Stimulated activated CD4-positive, alpha-beta T cell treated with anti-CD3 and anti-CD28 coated beads, Interleukin-12 subunit alpha, Interleukin-12 subunit beta, amount 100 ng/mL, for 48 hours (primary cell): ENCODE measurements at places on chromosomes 2 and 18.

DNA sequence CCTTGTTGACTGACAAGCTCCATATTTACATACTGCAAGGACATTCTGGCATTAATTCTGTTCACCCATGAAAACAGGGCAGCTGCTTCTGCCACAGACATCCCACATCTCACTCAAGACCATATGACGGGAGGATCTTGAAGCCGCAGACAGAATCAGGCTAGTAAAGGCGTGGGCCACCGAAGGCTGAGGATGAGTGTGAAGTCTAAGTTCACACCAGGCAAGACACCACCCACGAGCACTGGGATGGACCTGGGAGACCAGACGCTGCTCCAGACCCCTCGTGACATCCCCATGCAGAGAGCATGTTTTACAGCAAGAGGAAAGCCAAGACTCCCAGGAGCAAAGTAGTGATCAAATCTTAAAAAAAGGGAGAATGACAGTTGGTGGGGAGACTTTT is 3.2 kb downstream of the FHL2 start:
- DNase-seq, result no peak

- DNase-seq, result no peak
Observed at GRCh38 chr2:96651793-96652192, 9.2 kb downstream of the FER1L5 start.

DNA sequence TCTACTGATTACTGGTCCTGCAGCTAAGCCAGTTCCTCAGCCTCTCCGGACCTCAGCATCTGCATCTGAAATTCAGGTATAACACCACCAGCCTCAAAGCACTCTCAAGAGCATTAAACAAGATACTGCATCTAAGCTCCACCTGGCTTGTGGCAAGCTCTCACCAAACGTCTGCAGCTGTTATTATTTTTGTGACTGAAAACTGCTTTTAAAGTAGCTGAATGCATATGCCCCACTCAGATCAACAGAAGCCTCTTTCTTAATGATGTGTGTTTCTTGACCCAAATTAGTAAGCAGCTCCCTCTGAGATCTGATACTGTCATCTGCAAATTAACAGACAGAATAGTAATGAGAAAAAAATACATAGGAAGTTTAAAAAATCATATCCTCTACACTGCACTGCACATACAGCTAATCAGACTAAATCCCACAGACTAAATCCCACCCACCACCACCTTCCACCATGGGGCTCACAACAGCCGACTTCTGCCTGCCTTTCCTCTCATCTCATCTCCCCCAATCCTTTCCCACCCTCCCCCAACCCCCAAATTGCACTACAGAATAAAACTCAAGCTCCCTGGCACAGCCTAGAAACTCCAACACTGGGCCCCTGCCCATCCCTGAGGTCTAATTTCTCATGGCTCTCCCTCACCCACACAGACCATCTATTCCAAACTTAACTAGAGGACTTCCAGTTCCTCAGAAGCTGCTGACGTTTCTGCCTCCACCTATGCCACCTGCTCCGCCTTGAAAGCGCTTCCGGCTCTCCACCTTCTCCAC is 52.9 kb downstream of the TMEM163 start:
- DNase-seq, result no peak

GRCh38 chr2:199744724-199745123 is 106.3 kb downstream of the FTCDNL1 start:
- no peak for DNase-seq

DNA sequence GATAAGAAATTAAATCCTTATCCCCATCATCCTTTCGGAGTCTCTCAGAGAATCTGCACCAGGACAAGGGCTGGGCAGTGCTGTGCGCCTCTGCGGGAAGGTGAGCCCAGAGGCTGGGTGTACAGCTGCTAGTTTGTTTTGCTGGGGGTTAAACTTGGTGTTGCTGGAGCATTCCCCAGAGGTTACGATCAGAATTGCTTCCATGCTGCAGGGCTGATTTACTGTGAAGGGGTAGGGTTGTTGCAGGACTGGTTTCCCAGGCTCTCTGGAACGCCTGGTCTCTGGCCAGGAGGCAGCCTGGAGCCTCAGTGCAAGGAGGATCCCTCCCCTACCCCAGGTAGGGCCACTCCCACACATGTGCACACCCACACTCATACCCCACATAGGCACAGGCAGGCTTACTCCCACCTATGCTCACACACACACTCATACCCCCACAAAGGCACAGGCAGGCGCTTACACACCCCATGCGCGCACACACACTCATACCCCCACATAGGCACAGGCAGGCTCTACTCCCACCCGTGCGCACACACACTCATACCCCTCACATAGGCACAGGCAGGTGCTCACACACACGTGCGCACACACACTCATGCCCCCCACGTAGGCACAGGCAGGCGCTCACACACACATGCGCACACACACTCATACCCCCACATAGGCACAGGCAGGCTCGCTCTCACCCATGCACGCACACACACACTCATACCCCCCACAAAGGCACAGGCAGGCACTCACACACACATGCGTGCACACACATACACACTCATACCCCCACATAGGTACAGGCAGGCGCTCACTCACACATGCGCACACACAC is 11.3 kb downstream of the CNNM4 start:
- DNase-seq, result no peak

DNA sequence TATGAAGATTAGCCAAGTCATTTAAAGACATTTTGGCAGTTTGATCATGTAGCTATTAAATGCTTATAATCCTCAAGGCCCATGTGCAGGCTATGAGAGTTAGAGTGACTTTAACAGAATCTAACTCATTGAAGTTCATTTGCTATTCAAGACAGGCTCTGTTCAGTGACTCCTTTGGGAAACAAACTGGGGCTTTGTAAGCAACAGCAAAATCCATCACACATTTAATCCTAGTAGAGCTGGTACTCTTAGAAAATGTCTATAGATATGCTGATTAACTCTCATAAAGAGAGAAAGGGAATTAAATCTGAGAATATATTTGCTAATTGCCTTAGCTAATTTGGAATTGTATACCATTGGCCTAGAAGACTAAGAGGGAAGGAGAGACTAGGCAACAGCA is 182.8 kb upstream of the SESTD1 start:
- no peak for DNase-seq

- DNase-seq, result no peak
Observed at GRCh38 chr2:84924173-84925106, 19.0 kb downstream of the TMSB10 start.

GRCh38 chr2:2464094-2464493 is 133.0 kb upstream of the MYT1L start:
- no peak for DNase-seq

DNA sequence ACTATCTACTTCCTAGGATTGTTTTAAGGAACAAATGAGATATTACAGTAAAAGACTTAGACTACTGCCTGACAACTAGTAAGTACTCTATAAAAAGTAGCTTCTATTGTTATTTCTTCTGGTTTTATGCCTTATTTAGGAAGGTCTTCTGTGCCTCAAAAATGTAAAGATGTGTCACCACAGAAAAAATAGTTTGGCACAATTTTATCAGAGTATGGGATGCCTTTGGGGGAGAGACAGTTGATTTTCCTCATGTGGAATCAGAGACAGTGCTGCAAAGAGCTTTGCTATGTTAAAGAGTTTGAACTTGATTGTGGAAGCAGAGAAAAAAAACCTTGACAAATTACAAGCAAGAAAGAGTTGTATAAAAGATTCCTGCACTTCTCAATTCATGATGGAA is 98.4 kb downstream of the EHBP1 start:
- no peak for DNase-seq

DNA sequence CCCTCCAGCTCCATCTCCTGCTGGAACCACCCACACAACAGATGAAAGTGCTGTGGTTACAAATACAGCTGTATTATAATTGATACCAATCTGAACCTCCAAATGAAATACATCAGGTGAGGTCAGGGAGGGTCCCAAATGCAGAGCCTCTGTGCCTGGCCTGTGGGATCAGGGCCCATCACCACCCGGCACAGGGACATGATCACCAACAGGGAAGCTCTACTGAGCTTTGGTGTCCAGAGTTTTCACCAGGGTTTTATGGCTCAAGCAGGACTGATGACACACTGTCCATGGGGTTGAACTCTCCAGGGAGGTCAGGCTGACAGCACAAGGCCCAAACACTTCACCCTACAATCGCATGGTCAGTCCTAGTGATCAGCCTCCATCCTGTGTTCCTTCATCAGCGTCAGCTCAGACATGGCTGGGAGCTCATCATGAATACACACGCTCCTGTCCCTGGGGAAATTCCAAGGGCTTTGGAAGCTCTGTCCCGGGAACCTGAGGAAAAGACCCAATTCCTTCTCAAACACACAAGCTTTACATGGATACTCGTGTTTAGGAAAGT is 3.9 kb upstream of the PXDN start:
- no peak for DNase-seq

DNA sequence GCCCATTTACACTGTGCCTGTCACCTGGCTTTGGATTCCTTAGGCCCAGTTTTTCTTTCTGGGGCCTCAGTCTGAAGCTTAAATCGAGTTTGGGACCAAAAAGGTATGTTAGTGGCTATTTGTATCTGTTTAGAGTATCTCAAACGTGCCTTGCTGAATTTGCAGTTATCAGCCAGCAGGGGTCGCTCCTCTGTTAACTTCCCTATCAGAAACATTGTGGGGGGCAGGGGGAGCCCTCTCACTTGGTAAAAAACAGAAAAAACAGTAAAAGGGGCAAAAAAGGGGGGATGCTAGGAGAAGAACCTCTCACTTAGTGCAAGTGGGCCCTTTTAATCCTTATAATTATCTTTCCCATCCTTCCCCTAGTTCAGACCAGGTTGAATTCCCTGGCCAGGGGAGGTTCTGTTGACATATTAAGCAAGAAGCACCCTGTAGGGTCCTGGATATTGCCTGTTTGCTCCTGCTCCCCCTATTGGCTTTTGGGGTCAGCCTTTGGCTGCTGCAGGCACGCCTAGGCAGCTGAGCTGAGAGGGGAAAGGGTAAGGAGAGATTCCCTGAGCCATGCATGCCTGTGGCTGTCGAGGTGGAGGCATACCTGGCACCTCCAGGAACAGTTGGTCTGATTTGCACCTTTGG is 8.8 kb upstream of the IFIH1 start:
- no peak for DNase-seq

DNA sequence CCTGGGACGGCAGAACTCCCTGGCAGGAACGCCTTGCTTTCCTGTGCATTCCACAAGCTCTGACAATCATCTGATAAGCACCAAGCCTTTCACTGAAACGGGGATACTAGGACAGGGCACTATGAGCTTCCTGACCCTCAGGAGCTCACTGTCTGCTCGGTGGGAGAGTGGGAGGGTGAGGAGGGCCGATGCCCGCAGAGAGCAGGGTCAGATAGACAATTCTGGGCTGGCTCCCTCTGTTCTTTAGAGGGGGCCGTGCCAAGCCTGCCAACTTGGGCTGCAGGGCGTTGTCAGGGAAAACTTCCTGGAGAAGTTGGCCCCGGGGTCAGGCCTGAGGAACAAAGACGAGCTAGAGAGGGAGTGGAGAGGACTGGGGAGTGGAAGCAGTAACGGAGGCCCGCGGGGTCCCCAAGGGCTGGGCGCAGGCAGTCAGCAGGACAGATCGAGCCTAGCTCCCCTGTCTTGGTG is 82.0 kb downstream of the CTAGE1 start:
- DNase-seq, result no peak

- DNase-seq, result no peak
Observed at GRCh38 chr18:939166-939565, 34.5 kb downstream of the ADCYAP1 start.

GRCh38 chr2:198144660-198145059 is 340.3 kb downstream of the PLCL1 start:
- no peak for DNase-seq

DNA sequence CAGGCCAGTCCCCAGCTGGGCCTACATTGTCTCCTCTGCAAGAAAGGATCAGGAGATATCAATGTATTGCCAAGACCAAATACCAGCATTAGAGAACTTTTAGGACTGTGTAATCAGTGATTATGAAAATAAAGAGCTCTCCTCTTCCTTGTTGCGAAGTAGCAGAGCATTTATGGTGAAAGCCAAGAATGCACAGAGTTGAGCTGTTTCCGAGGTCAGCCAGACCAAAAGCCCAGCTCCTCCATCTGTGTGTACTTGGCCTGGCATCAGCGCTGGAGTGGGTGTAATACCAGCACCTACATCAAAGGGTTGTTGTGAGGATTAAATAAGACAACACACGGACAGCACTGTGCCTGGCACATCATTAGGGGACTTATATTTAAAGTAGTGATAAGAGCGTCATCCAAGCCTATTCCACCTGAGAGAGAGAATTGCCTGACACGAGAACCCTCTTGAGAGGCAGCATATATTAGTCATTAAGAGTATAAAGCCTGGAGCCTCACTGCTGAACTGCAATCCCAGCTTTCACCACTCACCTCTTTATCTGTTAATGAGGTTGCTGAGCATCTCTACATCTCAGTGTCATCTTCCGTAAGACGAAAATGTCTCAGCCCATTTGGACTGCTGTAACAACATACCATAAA is 7.4 kb upstream of the SLC16A14 start:
- no peak for DNase-seq

GRCh38 chr2:29519338-29519925 is 402.0 kb downstream of the ALK start:
- DNase-seq, result no peak

DNA sequence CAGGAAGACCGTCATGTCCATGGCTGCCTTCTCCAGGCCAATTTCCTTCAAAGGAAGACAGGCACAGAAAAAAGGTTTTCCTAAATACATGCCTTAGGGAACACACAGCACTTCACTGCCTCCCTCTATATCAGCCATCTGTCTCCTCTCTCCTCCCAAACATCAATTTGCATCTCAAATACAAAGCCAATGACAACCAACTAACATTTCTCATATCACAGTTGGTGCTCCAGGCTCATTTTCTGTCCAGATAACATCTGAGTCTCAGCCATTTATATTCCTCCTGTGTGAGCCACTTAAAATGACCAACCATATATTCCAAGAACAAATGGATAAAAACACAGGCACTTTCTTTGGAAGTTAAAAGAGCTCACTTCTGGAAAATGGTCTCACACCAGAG is 62.5 kb upstream of the ACAA2 start:
- no peak for DNase-seq

- DNase-seq, result no peak
Observed at GRCh38 chr2:216694082-216694825, 1.1 kb downstream of the IGFBP5 start.

GRCh38 chr2:33632831-33633230 is 33.7 kb upstream of the FAM98A start:
- no peak for DNase-seq

- DNase-seq, result no peak
Observed at GRCh38 chr2:122003196-122003940, 247.9 kb downstream of the TSN start.

DNA sequence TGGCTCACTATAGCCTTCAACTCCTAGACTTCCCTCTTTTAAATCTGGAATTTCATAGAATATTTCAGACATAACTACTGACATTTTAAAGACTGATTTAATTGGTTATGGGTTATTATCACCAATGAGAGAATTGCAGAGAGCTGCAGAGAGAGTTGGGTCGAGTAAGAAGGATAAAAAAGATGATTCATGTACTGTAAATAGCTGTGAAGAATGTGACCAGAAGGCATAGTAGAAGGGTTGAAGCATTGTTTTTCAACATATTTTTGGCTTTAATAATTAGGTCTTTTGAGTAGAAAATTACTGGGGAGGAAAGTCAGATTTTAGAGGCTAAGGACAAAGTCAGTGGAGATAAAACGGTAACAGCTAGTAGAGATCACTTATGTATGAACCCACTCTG is 503.2 kb upstream of the SLC8A1 start:
- no peak for DNase-seq

- no peak for DNase-seq
Observed at GRCh38 chr2:98127229-98127989, 40.4 kb downstream of the VWA3B start.

GRCh38 chr2:232367591-232368233 is 10.8 kb upstream of the ALPP start:
- no peak for DNase-seq

GRCh38 chr2:80258341-80258740 is 46.2 kb downstream of the LRRTM1 start:
- DNase-seq, result no peak

GRCh38 chr18:69996951-69997798 is 49.5 kb upstream of the CD226 start:
- no peak for DNase-seq
